Naive thymus-derived CD8-positive, alpha-beta T cell (primary cell): ENCODE measurements at places on chromosomes 6 and 20. TPM values are rescaled to one million over a fixed set of nuclear protein-coding genes. Genes with fewer than 3 reads are reported as not detected.

Gene LY6G6D
- total RNA-seq = not detected

Gene TMEM242
- total RNA-seq = 14.4 TPM

DNA sequence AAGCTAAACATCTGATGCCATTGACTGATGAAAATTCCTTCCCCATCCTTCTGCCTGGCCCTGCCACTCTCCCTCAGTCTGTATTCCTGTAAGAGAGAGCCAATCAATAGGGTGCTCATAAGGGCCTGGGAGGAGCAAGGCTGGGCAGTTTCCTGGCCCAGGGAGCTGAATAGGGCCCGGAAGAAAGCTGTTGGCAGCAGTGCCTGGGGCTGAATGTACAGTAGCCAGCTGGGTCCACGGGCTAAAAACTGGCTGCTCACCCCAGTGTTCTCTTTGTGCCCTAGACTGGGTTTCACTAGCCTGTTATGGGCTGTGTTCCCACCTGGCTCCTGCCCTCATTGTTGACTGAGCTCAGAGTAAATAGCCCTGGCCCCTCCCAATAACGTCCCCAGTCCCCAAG, 1.7 kb upstream of the WFDC2 start:
- no peak overlapping the region for H3K4me3 ChIP-seq
- peaks cover 24% of the 10 kb centered on the region for H3K27me3 ChIP-seq
- H3K27ac ChIP-seq = no peak overlapping the region
- DNase-seq = no peak

DNA sequence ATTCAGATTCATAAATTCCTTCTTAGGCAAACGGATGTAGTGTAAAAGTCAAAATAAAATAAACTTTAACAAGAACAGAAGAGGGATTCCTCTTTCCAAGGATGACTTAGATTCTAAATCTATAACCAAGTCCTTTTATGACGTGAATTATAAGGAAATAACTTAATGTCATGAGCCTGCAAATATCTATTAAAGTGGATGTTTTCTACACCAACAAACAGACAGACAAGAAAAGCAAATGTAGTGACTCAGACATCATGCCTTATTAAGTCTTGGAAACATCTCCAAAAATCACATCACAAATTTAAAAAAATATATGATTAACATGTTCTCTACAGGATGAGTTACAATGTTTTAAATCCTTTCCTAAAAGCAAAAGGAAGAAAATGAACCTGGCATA, 397.1 kb downstream of the ESR1 start:
- no peak overlapping the region for H3K27ac ChIP-seq
- H3K36me3 ChIP-seq = peaks cover 23% of the 10 kb centered on the region
- no peak overlapping the region for H3K4me3 ChIP-seq
- DNase-seq = no peak
- H3K4me1 ChIP-seq = peaks cover 6% of the 10 kb centered on the region
- H3K27me3 ChIP-seq = no peaks in the 10 kb centered on the region

DNA sequence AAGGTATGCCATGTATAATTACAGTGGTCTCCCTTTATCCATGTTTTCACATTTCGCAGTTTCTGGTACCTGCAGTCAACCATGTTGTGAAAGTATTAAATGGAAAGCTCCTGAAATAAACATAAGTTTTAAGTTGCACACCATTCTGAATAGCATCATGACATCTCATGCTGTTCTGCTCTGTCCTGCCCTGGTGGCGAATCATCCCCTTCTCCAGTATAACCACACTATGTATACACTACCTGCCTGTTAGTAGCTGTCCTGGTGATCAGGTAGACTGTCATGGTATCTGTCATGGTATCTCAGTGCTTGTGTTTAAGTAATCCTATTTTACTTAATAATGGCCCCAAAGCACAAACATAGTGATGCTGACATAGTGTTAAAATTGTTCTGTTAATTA, 97.1 kb downstream of the ZFAND3 start:
- peaks cover 50% of the 10 kb centered on the region for H3K4me1 ChIP-seq
- no peak for DNase-seq
- H3K4me3 ChIP-seq = no peak overlapping the region
- H3K36me3 ChIP-seq = peaks cover 9% of the 10 kb centered on the region

GRCh38 chr20:51469046-51469445, 73.5 kb downstream of the NFATC2 start:
- peak overlapping the region; percentile 81 for H3K27ac ChIP-seq
- H3K4me1 ChIP-seq = peaks cover 33% of the 10 kb centered on the region
- H3K4me3 ChIP-seq = no peak overlapping the region
- no peaks in the 10 kb centered on the region for H3K27me3 ChIP-seq
- no peak for DNase-seq

DNA sequence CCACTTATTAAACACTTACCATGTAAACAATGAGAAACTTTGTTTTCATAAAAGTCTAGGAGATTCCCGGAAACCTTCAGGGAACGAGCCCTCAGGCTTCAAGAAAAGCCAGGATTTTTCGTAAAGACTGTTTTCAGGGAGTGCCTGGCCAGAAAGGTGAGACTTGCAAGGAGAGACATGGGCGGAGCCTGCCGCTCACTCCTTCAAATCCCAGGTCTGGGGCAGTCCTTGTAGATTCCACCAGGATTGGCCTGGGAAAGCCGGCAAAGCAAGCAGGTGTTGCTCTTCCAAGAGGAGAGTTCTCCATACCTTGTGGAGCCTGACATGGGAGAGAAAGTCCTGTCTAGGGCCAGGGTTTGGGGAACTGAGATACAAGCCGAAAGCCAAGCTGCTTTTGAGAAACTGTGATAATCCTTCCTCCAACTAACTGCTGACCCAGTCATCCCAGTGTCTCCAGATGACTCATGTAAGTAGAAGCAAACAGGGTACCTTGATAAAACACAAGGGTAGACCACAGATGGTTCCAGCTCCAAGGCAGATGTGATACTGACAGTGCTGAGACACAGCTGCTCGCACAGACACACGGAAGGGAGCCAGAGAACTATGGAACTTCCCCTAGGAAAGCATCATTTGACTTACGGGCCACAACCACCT, 69.4 kb upstream of the NAA20 start:
- no peak overlapping the region for H3K27ac ChIP-seq
- H3K36me3 ChIP-seq = no peaks in the 10 kb centered on the region
- H3K27me3 ChIP-seq = peaks cover 22% of the 10 kb centered on the region
- peaks cover 13% of the 10 kb centered on the region for H3K4me1 ChIP-seq
- no peak overlapping the region for H3K4me3 ChIP-seq
- no peak for DNase-seq

GRCh38 chr6:48177786-48178185, 66.8 kb upstream of the PTCHD4 start:
- no peak overlapping the region for H3K4me3 ChIP-seq
- no peaks in the 10 kb centered on the region for H3K4me1 ChIP-seq
- no peaks in the 10 kb centered on the region for H3K27me3 ChIP-seq
- no peak for DNase-seq
- no peaks in the 10 kb centered on the region for H3K36me3 ChIP-seq

- DNase-seq = no peak
- H3K4me1 ChIP-seq = peaks cover 9% of the 10 kb centered on the region
- no peaks in the 10 kb centered on the region for H3K27me3 ChIP-seq
- peaks cover 20% of the 10 kb centered on the region for H3K36me3 ChIP-seq
- H3K27ac ChIP-seq = no peak overlapping the region
These were observed 45.6 kb upstream of the ALDH8A1 start for GRCh38 chr6:134995536-134995935.

DNA sequence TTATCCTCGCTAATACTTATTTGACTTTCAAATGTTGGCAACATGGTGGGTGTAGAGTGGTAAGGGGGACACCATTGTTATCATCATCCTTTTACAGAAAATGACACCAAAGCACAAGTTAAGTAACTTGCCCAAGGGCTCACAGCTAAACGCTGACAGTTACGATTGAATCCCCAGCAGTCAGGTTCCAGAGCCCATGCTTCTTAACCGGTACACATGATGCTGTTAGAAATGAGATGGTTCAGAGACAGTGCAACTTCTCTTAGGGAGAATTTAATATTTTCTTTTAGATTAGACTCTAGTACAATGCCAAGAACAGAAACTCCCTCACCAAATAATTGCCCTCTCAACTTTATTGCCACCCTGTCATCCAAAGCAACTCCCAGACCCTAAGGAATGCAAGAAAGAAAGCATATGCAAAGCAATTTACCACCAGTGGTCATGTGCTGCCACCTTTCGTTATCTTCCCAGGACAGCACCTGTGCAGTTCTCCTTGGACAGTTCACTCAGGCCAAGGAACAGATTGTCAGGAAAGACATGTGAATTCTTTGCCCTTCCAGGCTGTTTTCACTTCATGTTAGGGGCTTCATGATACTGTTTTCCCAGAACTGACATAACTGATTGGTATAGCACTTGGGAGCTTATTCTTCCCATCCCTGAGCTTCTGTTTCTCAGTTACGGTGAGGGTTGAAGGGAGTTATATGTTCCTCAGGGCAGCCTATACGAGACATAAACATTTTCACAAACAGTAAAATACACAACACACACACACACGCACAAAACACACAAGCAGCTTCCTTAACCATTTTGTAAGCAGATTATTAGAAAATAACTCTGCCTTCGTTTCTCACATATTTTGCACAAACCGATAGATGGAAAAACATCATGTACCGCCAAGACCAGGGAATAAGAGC, 5.1 kb downstream of the HLA-DMA start:
- peak overlapping the region; percentile 14 for H3K27ac ChIP-seq
- no peaks in the 10 kb centered on the region for H3K27me3 ChIP-seq
- peaks cover 43% of the 10 kb centered on the region for H3K4me1 ChIP-seq
- H3K4me3 ChIP-seq = no peak overlapping the region
- H3K36me3 ChIP-seq = no peaks in the 10 kb centered on the region

DNA sequence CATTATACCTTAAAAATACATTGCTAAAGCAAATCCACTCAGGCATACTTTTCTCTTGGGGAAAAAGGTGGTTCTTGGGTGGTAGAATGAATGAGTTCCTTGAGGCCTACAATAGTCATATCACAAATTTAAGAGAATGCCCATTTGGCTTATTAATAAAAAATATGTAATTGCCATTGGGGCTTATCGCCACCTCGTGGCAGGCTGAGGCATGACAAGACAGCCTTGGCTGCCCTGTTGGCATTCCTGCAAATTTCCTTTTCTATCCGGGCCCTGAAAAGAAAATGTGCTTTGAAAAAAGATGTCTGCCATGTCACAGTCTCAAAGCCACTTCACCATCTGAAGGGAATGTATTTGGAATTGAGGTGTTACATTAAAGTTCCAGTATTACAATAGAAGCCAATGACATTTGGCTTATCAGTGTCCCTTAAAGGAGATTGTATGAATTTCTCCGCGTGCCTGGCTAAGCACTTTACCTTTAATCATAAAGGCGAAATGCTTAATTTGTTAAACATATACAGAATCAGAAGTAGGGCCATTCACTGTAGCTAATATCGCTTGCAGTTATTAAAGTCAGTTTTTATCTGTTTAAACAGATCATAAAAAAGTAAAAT, 188.3 kb upstream of the ZFP64 start:
- no peak overlapping the region for H3K27ac ChIP-seq
- H3K4me3 ChIP-seq = no peak overlapping the region
- no peak for DNase-seq

DNA sequence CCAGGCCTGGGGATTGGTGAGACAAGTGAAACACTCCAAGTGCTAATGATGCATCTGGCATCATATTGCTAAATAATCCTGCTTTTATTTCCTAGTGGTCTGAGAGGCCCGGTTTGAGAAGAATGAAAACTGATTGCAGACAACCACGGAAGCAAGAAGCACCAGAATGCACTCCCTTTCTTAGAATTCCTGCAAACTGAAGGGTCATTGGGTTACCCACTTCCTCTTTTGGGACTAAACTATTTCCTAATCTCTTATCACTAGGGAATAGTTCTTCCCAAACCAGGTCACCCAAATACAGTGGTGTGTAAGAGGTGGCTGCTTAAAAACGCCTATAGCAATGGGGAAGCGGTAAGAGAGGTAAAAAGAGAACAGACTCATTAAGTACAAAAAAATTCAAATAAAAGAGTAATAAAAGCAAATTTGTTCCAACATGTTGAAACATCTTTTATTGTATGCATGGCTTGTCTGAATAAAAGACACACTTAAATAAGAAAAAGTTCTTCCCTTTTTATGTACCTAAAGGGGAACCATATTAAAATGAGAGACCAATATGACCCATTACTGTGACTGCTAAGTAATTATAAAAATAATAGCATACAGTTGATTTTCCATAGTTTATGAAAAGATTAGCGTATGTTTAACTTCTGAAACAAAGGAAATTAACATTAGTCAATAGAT, 125.8 kb downstream of the MYB start:
- H3K4me1 ChIP-seq = no peaks in the 10 kb centered on the region
- peaks cover 12% of the 10 kb centered on the region for H3K36me3 ChIP-seq
- no peak overlapping the region for H3K4me3 ChIP-seq
- H3K27me3 ChIP-seq = no peaks in the 10 kb centered on the region
- H3K27ac ChIP-seq = no peak overlapping the region
- no peak for DNase-seq

GRCh38 chr20:34998331-34998950, 42.8 kb downstream of the MYH7B start:
- no peak overlapping the region for H3K4me3 ChIP-seq
- peaks cover 22% of the 10 kb centered on the region for H3K36me3 ChIP-seq
- no peak overlapping the region for H3K27ac ChIP-seq
- H3K4me1 ChIP-seq = peaks cover 6% of the 10 kb centered on the region
- H3K27me3 ChIP-seq = no peaks in the 10 kb centered on the region
- no peak for DNase-seq

DNA sequence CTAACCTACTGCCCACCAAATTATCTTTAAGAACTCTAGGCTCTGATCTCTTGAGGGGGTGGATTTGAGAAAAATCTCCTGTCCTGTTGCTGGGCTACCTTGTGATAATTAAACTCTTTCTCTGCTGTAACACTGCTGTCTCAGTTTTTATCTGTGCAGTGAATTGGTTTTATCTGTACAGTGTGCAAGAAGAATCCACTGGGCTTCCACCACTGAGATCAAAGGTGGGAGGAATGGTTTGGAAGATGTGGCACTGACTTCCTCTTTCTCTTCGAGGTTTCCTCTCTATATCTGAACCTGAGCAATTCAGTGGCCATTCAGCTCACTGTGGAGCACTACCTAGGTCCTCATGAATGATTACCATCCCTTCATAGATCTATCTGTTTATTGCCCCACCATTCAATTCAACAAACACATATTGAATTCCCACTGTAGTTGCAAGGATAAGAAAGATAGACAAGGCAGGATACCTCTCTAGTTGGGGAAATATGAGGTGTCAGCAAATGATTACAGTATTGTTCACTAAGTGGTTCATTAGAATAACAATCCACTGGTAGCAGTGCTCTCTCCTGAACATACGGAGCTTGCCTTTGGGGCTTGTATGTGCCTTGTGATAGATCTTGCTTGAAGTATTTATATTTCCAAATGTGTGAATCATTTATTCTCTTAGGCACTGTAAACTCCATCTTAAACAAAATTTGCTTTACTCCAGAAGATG, 172.1 kb upstream of the ARG1 start:
- H3K4me3 ChIP-seq = no peak overlapping the region
- no peak overlapping the region for H3K27ac ChIP-seq
- no peaks in the 10 kb centered on the region for H3K27me3 ChIP-seq
- no peak for DNase-seq
- H3K4me1 ChIP-seq = no peaks in the 10 kb centered on the region

GRCh38 chr20:8997701-8998117, 71.2 kb upstream of the PLCB4 start:
- no peaks in the 10 kb centered on the region for H3K36me3 ChIP-seq
- no peak for DNase-seq
- H3K27me3 ChIP-seq = no peaks in the 10 kb centered on the region
- no peak overlapping the region for H3K4me3 ChIP-seq
- H3K27ac ChIP-seq = no peak overlapping the region
- no peaks in the 10 kb centered on the region for H3K4me1 ChIP-seq
